ENCODE measurements at places on chromosomes 2 and 18. TPM values are rescaled to one million over a fixed set of nuclear protein-coding genes. Genes with fewer than 3 reads are reported as not detected.
A peak's percentile ranks its signal among the peaks of the same experiment; 100 is the strongest.

DNA sequence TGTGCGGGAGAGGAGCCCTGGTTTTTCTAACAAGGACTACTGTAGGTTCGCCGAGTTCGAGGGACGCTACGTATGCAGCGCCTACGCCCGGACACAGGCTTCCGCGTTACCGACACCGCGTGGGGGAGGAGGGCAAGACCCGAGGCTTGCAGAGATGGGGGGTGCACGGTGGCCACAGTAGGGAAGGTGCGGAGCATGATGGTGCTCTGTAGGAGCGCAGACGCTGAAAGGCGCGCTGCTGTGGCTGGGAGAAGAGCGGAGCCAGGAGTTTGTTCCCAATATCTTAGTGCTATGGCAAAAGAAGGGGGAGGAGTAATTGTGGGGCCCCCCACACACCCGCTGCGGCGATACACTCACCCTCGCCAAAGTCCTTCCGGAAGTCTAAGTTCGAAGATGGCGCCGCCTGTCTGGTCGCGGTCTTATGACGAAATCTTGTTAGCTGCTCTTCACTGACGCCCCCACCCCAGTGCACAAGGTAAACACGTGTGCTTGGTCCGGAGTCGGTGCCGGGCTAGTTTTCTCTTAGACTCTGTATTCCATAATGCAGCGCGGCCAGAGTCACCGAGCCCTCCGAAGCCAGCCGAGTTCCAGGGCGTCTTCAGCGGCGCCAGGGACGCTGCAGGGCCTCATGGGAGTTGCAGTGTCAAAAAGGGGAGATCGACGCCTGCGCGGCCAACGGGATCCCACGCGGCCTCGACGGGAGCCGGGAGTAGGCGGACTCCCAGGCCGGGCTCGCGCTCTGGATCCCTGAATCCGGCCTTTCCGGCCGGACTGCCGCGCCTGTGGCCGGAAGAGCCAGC, at the start of gene GTF3C2:
Gene GTF3C2 (minus strand): TSS at position 383 of the 800 bp plus-strand sequence. CDS start 13,210 bp downstream, outside the sequence.
- peak; percentile 96 for DNase-seq

DNA sequence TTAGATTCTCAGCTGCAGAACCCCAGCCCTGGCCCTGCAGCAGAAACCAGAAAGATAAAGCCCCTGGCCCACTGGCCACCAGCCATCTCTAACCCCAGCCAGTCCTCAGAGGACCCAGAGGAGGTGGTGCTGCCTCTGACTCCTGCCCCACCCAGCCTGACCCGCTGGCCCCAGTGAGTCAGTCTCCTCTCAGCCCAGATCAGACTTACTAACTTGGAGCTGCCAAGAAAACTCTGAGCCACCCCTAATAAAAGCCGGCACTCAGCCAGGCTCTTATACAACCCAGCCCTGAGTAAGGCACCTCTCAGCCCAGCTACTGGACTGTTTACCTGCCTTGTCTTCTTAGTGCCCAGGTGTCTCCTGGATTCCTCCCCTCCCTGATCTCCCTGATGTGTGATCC, 2.0 kb downstream of the SLC14A2 start:
- DNase-seq: no peak

DNA sequence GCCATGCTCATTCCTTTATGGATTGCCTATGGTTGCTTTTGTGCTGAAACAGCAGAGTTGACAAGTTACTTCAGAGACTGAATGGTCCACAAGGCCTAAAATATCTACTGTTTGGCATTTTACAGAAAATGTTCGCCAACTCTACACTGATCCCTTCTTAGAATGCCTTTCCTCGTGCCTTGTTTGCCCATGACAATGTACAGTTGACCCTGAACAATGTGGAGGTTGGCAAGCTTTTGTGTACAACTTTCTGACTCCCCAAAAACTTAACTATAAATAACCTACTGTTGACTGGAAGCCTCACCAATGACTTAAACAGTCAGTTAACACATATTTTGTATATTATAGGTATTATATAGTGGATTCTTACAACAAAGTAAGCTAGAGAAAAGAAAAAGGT, 361.4 kb downstream of the EPHA4 start:
- no peak for DNase-seq

DNA sequence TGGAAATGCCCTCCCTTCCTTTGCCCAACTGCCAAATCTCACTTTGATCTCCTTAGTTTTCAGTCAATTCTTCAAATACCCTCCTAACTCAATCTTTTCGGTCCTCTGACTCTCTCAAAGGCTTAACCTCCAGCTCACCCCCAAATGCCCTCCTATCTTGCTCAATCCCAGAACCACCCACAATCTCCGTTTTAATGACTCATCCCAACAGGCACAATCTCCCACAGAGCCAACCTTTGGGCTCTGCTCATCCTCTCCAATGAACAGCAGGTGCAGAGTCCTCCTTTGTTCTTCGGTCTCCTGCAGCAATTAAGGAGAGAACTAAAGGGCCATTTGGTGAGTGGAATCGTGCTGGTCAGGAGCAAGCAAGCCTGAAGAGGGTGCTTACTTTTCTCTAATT, 366.1 kb upstream of the CRIM1 start:
- no peak for DNase-seq

DNA sequence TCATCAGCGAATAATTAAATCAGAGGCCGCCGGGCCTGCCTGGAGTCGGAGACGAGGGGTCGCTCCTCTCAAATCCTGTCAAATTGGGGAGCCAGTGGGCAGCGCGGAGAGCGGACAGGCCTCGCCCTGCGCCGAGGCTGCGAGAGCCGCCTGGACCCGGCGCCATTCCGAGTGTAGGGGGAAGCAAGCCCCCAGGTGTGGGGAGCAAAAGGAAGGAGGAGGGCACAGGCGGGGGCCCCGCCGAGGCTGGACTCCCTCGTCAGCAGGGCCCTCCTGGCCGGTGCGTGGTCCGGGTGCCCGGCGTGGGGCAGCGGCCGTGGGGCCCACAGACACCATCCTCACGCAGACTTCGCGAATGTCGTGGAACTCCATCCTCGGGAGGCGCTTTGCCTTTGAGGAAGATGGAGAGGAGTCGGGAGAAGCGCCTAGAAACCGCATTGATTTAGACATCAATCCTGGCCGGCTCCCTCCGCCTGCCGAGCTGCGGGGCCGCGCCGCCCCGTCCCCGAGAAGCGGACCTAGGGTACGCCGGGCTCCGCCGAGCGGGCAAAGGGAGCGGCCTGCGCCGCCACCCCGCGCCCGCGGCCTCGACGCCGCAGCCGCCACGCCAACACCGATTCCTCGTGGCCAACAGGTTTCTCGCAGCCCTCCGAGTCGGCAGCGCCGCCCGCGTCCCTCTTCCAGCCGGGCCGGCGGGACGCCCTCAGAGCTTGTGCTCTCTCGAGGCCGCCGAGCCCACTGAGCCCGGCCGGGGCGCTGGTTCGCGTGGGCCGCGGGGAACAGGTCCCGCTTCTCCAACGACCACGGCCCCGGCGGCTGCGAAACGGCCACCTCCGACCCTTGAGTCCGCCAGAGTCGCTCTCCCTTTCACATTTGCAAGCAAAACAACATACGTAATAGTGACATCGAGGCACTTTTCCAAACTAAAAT, 6.7 kb upstream of the ONECUT2 start:
- no peak for DNase-seq

- no peak for DNase-seq
Observed at GRCh38 chr2:105989070-105989469, 205.0 kb downstream of the UXS1 start.

DNA sequence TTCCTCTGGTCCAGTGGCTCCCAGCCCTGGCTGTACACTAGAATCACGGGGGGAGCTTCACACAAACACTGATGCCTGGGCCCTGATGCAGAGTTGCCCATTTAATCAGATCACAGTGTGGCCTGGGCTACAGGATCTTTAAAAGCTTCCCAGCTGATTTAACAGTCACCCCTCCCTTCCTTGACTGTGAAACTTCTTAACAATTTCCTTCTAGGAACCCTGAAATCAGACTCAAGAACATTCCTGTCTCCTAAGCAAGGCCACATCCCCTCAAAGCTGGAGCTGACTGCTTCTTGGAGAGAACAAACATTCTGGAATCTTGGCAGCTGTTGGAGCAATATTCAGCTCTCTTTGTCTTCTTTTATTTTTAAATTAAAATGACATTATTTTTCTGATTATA, 88.7 kb downstream of the ADD2 start:
- no peak for DNase-seq

GRCh38 chr2:187207126-187207525, 240.9 kb downstream of the CALCRL start:
- DNase-seq: no peak

- DNase-seq: no peak
Observed at GRCh38 chr18:2797951-2798350, 48.9 kb upstream of the EMILIN2 start.

GRCh38 chr18:54229421-54230059, 5.1 kb upstream of the MBD2 start:
- no peak for DNase-seq

- DNase-seq: no peak
Observed at GRCh38 chr18:65704046-65704445, 46.8 kb upstream of the CDH7 start.

- no peak for DNase-seq
Observed at GRCh38 chr2:161613161-161613560, 11.1 kb upstream of the SLC4A10 start.

GRCh38 chr2:188865681-188866080, 108.5 kb upstream of the COL3A1 start:
- DNase-seq: no peak

DNA sequence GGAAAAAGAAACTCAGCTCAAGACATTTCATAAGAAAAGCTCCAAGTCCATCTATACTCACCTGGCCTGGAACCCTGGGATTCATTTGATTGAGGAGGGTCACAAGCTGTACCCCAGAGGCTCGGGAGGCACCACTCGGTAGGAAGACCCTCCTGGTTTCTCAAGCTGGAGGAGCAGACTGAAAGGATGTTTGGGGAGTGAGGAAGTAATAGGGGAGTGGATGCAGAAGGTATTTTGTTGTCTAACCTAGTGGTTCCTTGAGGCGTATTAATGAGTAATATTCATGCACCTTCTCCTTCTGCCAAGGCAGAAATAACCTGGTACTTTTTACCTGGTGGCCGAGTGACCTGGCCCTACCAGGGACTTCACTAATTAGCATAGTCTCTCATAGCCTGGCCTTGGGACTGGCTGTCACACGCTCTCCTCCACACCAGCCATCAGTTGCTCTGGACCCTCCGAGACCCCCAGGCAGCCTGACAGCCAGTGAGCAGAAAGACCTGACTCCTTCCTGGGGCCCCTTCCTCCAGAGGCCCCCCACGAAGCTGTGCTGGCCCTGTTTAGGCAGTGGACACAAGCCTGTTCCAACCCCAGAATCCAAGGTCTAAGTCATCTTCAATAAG, 161.4 kb downstream of the BCL2 start:
- DNase-seq: no peak

GRCh38 chr2:42755191-42755880, 8.6 kb downstream of the OXER1 start:
- no peak for DNase-seq

DNA sequence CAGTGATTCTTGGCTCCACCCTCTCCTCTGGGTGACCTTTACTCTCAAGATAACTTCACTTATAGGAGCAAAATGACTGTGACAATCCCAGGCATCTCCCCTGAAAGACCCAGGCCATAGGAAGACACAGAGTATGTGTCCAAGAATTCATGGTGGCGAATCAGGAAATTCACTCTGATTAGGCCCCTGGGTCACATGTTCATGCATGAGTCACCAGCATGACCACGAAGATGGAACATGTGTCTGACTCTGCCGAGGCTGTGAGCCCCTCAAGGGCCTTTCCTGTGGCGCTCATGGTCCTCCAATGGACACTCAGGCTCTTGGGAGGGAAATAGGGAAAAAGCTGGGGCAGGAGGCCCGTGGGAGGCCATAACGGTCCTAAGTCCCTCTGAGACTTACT, 74.0 kb upstream of the TEX51 start:
- no peak for DNase-seq

DNA sequence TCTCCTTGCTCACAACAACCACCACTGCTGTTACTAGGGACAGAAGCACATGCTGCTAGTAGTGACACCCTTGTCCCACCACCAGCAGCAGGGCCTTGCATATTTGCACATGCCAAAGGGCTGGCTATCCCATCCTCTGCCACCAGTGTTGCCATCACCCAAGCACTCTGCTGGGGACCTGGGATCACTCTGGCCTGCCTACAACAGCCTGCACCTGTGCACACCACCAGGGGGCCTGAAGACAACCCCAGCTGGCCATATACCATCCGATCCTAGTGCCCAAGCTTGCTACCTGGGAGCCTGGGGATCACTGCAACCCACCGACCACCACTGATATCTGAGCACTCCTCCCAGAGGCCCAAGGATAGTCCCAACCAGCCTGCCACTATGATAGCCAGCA, 99.9 kb upstream of the FANCL start:
- no peak for DNase-seq

GRCh38 chr2:7986431-7986830, 695.4 kb upstream of the ID2 start:
- no peak for DNase-seq

GRCh38 chr2:96881349-96882195, 11.7 kb upstream of the SEMA4C start:
- DNase-seq: no peak

GRCh38 chr2:62423883-62424458, 82.0 kb downstream of the TMEM17 start:
- no peak for DNase-seq

DNA sequence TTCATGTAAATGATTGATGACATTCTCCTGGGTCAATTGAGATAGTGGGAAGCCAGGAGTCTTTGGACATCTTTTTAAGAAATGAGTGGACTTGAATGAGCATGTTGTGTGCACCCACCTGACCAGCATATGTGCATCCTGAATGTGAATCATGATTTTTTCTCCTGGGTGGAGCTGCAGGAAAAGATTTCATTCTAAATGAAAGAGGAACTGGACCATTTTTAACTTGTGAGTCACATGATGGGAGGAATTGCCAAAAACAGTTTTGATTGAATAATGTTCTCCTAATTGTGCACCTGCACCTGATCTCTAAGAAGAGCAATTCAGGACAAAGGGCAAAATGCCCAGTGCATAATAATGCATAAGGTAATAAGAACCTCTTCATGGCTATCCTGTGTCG, 32.3 kb downstream of the COPS8 start:
- DNase-seq: no peak

- DNase-seq: no peak
Observed at GRCh38 chr2:236818281-236819045, 248.8 kb downstream of the ACKR3 start.

DNA sequence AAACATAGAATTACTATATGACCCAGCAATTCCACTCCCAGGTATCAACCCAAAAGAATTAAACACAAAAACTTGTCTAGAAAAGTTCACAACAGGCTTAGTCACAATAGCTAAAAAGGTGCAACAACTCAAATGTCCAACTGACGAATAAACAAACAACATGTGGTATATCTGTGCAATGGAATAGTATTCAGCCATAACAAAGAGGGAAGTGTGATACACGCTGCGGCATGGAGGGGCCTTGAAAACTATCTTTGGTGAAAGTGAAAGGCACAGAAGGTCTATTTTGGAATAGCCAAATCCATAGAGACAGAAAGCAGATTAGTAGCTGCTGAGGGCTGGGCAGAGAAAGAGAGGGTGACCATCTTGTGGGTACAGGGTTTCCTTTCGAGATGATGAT, 72.1 kb downstream of the DDX1 start:
- DNase-seq: no peak

- DNase-seq: no peak
Observed at GRCh38 chr2:4673025-4673489, 969.7 kb downstream of the DCDC2C start.

The FKBP7 gene
- 3.1 TPM for total RNA-seq

The GDF7 gene
- total RNA-seq: not detected

The ST8SIA5 gene
- not detected for total RNA-seq

The PTPRN gene
- total RNA-seq: 0.11 TPM

The AQP4 gene
- total RNA-seq: not detected

The GRB14 gene
- total RNA-seq: not detected

The ALMS1 gene
- 20.1 TPM for total RNA-seq

The IRS1 gene
- 3.9 TPM for total RNA-seq

The ITPRIPL1 gene
- total RNA-seq: 58.3 TPM

The IL36RN gene
- total RNA-seq: not detected

The TCF23 gene
- not detected for total RNA-seq

The RAX gene
- total RNA-seq: not detected

The AFG3L2 gene
- 75.6 TPM for total RNA-seq

The TACR1 gene
- total RNA-seq: not detected
